ENCODE measurements at places on chromosomes 11 and 22. TPM values are rescaled to one million over a fixed set of nuclear protein-coding genes. Genes with fewer than 3 reads are reported as not detected.

Gene MMP13
- total RNA-seq: not detected

DNA sequence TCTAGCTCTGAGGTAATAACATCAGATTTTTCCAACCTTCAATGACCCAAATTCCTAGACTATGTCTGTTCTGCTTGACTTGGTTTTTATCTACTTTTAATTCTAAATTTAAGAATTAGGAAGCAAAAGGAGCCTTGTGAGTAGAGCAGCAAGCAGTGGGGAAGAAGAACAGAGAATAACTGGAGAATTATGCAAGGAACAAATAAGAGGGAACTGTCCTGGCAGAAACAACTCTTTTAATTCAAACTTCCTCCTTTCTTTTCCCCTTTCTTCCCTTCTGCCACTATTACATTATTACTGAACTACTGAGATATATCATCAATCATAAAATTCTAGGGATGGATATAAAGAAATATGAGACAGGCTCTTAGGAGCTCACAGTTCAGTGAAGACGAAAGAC, 276.1 kb downstream of the SBF2 start:
- DNase-seq: no peak

GRCh38 chr11:45204761-45205160, 58.3 kb downstream of the PRDM11 start:
- DNase-seq: no peak

Gene ZNF214
- 9.9 TPM for total RNA-seq

GRCh38 chr22:46370584-46371291, 35.2 kb downstream of the TRMU start:
- no peak for DNase-seq

GRCh38 chr11:133176748-133177147, 355.6 kb downstream of the OPCML start:
- no peak for DNase-seq

Gene ANO9
- total RNA-seq: not detected

Gene NECTIN1
- 3.3 TPM for total RNA-seq

DNA sequence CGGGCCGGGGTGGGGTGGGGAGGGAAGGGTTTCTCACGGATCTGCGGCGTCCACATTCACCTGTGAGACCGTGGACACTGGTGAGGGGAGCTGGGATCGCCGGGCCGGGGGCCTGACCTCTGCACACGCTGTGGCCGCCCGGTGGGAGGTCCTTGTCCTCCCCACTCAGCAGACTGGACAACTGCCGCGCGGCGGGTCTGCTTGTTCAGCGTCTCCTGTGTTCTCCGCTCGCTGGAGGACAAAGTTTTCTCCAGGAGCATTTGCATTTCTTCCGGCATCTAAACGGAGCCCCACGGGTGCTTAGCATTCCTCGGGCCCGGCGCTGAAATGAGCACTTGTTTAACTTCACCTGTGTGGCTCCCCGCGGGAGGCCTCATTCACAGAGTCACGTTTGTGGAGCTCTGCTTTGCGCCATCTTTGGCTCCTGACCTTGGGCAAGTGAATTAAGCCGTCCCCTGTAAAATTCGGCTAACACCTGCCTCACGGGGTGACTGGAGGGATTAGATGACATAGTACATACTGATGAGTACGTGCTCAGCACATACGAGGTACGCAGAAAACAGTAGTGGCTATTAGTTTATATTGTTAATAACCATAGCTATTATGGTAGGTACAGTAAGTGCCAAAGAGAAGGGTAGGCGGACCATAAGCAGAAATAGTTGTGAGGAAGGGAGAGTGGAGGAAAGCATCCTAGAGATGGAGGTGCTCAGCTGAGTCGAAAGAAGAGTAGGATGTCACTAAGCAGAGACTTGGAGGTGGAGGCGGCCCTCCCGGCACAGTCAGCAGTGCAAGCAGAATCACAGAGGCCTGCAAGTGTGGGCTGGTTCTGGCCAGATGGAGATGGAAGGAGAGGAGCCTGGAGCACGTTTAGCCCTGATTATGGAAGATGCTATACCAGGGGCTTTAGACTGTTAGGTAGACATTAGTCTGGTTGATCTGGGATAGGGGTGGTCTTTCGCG, 885 bp downstream of the TRMU start:
- DNase-seq: peak; percentile 2

Gene VSIG10L2
- not detected for total RNA-seq

- no peak for DNase-seq
Measured at GRCh38 chr11:17700991-17701390, 18.4 kb upstream of the MYOD1 start.

- DNase-seq: no peak
Measured at GRCh38 chr22:23925020-23925606, 30.9 kb downstream of the MIF start.

DNA sequence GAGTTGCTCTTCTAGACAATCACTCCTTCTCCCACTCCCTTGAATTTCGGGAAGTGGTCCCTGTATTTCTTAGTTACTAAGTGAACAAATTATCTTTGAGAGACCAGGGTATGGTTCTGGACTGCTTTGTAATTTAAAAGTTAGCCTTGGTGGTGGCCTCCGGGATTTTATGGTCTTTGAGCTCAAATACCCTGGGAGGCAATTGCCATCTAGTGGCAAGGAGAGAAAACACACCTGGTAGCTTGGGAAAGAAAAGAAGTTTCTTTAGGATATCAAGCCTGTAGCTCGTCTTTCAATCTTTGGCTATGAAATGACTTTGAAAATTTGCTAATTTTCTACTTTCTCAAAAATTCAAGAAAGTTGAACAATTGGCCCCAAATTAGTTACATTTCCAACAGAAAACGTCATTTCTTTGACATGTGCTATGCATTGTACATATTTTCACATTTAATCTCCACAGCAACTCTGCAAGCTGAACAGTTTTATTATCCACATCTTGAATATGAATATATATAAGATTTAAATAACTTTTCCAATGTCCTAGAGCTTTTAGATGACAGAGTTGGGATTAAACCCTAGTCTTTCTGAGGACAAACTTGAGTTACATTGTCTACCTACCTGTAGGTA, 39.1 kb downstream of the MMP27 start:
- peak; percentile 70 for DNase-seq

Gene OR4D5
- total RNA-seq: not detected

- DNase-seq: no peak
Measured at GRCh38 chr11:69683764-69684333, 8.7 kb upstream of the LTO1 start.

Gene C22orf42
- total RNA-seq: not detected

Gene MRGPRE
- 0.17 TPM for total RNA-seq

DNA sequence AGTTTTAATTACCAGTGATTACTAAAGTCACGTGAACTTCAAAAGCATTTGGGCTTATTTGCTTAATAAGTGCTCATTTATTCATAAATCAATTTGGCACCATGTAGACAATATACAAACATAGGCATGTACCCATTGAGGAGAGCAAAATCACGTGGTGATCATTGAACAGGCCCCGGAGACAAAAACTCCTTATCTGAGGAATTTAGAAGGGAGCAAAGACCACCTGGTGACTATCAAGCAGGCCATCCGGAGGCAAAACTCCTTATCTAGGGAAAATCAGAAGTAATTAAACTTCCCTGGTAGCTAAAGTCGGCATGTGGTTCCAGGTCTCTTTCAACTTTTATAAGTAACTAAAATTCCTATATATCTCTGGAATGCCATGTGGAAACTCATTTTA, 5.7 kb upstream of the BTBD10 start:
- no peak for DNase-seq

Gene TALDO1
- total RNA-seq: 150 TPM

- no peak for DNase-seq
Measured at GRCh38 chr22:43564859-43565258, 153.0 kb downstream of the MPPED1 start.

Gene SLC22A8
- not detected for total RNA-seq

Gene OR5A1
- not detected for total RNA-seq

Gene OR5L2
- not detected for total RNA-seq

GRCh38 chr11:116229236-116229970, 543.4 kb downstream of the BUD13 start:
- no peak for DNase-seq

Gene RFPL2
- total RNA-seq: not detected

- DNase-seq: no peak
Measured at GRCh38 chr22:30881361-30882183, 87.0 kb downstream of the MORC2 start.

Gene MYRF
- 0.17 TPM for total RNA-seq

- DNase-seq: peak; percentile 56
Measured at GRCh38 chr11:1401656-1402221, 12.0 kb downstream of the BRSK2 start.

Gene POU2AF1
- not detected for total RNA-seq

DNA sequence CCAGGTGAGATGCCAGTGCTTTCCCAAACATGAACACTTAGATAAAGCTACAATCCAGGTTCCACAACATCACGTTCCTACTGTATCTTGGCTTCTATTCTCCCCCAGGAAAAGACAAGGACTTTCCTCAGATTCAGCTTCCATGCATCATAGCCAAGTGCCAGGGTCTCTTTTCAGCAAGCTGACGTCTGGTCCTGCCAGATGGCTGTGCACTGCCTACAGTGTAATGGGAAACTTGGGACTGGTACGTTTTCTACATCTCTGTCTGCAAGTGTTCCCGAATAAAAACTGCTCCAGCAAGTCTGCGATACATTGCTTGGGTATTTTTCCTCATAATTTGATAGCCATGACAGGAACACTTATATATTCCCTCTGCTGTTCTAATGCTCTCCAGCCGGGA, 412.5 kb downstream of the FAM181B start:
- DNase-seq: no peak

GRCh38 chr11:93291110-93291509, 39.4 kb upstream of the DEUP1 start:
- no peak for DNase-seq

DNA sequence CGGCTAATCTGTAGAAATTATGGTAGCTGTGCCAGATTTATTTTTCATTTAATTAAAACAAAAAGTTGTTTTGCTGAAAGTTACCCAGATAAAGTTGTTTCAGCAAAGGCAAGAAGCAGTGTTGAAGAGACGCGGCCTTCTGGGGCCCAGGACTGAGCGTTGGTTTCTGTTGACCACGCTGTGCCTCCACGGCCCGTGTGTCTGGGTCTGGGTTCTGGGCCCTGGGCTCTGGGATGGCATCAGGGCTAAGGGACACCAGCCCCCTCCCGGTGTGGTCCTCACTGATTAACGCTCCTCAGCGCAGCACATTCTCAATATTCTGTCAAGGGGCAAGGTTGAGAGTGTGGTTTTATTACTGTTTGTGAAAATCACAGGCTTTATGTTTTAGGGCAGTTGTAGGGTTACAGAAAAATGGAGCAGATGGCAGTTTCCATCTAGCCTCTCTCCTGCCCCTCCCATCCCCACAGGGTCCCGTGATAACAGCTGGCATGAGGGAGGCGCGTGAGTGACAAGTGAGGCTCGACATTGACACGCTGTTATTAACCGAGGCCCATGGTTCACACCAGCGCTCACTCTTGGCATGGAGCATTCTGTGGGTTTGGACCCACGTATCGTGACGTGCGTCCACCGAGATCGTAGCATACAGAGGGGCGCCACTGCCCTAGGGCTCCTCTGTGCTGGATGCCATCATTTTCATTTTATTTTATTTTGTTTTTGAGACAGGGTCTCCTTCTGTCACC, 1231.4 kb downstream of the BRD1 start:
- no peak for DNase-seq

GRCh38 chr11:118151431-118151830, 1.2 kb downstream of the SCN4B start:
- no peak for DNase-seq

DNA sequence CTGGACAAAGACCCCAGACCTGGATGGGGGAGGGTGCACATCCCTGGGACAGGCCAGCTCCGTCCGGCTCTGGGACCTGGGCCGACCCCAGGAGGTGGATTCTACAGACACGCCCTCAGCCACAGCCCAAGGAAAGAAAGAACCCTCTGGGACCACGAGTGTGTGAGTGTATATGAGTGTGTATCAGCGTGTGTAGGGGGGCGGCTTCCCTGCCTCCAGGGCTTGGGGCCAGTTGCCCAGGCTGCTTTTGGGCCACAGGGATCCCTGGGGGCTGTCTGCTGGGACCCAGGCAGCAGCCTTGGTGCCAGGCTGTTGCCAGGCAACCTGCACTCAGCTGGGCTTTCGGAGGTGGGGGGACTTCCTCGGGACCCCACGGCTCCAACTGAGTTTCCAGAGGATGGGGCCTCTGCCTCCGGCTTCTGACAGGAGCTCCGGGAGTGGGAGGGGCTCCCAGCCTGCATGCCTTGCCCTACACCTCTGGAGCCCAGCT, 8.9 kb downstream of the DUSP8 start:
- no peak for DNase-seq

GRCh38 chr11:87081358-87081757, 43.6 kb downstream of the TMEM135 start:
- DNase-seq: no peak

DNA sequence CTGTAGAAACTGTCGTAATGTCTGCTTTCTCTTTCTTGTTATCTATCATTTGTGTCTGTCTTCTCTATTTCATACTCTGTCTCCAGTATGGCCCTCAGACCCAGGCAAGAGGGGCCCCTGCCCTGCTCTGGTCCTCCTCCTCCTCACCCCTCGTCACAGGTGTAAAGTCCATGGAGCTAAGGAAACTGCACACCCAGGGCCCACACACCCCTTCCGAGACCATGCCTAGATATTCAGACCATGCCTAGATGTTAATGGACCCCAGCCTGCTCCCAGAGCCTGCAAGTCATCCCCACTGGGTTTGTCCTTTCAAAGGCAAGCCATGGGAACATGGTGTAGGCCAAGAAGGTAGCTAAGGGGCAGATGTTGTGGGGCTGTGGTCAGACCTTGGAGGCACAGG, 24.1 kb upstream of the ANO1 start:
- DNase-seq: no peak

- DNase-seq: no peak
Measured at GRCh38 chr11:80844110-80844819, 1403.4 kb upstream of the TENM4 start.

DNA sequence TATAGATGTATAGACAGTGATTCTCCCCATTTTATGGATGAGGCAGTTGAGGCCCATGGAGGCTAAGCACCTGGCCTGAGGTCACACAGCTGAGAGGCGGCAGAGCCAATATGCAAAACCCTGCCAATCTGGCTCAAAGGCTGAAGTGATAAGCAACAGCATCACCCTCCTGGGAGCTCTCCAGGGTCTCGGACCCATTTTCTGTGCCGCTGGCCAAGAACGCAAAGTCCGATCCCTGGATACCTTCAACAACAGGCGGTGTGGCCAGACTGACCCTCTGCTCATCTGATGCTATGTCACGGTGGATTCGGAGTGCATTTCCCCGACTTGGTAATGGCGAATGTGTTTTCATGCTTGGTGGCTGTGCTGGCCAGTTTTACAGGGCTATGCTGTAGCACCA, 595.0 kb downstream of the TBC1D22A start:
- no peak for DNase-seq

- no peak for DNase-seq
Measured at GRCh38 chr11:16078936-16079335, 277.4 kb downstream of the SOX6 start.
